ENCODE measurements at places on chromosomes 16 and 17. TPM values are rescaled to one million over a fixed set of nuclear protein-coding genes. Genes with fewer than 3 reads are reported as not detected.

NPIPB13 gene
- total RNA-seq: 0.29 TPM

EPN3 gene
- total RNA-seq: not detected

HOXB1 gene
- not detected for total RNA-seq

TERB1 gene
- not detected for total RNA-seq

MSI2 gene
- 26.8 TPM for total RNA-seq

CD300A gene
- not detected for total RNA-seq

CMC2 gene
- 81.7 TPM for total RNA-seq

BCO1 gene
- total RNA-seq: not detected

CLEC19A gene
- total RNA-seq: not detected

CCL17 gene
- total RNA-seq: not detected

PPM1D gene
- total RNA-seq: 19.0 TPM

APOH gene
- not detected for total RNA-seq

HS3ST3B1 gene
- total RNA-seq: 5.0 TPM
